H4 (cell line): ENCODE measurements at places on chromosomes 5 and 9. TPM values are rescaled to one million over a fixed set of nuclear protein-coding genes. Genes with fewer than 3 reads are reported as not detected.

GFI1B gene
- 0.10 TPM in 1 of 2 replicates, not detected in the other for total RNA-seq

MYMK gene
- total RNA-seq: not detected in 2 replicates

DNA sequence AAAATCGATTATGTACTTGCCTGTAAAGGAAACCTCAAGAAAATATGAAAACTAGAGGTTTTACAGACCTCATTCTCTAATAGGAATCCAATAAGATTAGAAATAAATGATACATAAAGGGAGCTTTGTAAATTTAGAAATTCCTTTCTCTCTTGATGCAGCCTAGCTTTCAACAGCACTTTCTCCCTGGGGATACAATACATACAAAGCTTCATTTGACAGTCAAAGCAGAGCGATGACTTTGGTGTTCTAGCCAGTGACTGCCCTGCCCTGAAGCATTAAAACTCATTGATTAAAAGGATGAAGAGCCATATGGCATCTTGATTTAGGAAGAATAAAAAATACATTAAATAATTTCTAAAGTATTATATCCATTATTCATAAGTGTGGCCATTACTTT lies 46.3 kb upstream of the GLIS3 start:
- no peak for DNase-seq

- no peak for DNase-seq
These were observed 94.1 kb downstream of the APBA1 start for GRCh38 chr9:69578026-69578425.

ACTBL2 gene
- total RNA-seq: 6.7 and 7.0 TPM in 2 replicates

- no peak for DNase-seq
These were observed 152.2 kb downstream of the CAVIN4 start for GRCh38 chr9:100730086-100730485.

GRCh38 chr5:76125888-76126287 lies 42.7 kb downstream of the SV2C start:
- no peak for DNase-seq

DNA sequence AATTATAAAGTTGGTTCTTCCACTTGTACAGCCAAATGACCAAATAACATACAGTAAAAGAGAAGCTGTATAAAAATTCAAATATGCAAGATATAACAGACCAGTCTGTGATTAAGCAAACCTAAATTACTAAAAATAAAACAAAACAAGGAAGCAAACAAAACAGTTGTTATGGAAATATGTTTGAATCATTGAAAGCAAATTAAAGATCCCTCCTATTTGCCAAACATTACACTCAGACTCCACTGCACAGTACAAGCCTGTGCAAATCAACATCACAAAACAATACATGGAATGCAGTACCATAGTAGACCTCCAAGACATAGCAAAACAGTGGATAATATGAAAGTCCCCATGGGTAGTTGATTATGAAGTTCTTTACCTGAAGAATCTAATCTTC lies 288.1 kb upstream of the PTGER4 start:
- no peak for DNase-seq

- DNase-seq: no peak
These were observed 81.4 kb downstream of the GAS1 start for GRCh38 chr9:86865952-86866351.

PTGR1 gene
- 452 and 554 TPM in 2 replicates for total RNA-seq

DNA sequence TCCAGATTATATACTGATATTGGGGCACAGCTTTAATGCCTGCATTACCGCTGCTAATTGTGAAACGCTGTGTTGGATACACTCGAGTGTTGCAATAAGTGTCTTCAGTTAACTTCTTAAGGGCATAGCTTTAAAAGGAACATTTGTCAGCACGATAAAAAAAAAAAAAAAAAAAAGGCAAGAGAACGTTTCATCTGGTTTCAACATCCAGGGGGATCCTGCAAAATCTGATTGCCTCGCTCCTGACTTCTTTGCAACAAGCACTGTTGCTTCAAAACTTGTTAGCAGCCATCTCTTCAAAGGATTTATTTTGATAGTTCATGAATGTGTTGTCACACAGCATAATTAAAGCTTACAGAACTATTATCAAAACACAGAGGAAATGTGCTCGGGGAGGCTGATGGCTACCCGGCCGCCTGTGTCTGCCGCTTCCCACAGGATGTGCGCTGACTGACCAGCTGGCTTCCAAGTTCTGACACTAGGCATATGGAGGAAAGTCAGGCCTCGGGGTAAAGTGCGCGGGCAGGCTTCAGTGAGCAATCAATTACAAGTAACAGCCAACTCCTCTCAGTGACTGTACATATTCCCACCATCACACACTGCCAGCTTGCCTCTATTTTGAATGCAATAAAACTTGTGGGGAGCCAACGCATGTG lies 77.7 kb downstream of the EBF1 start:
- peak; percentile 38 for DNase-seq

GRCh38 chr5:78763659-78764189 lies 115.2 kb upstream of the LHFPL2 start:
- no peak for DNase-seq

- DNase-seq: no peak
These were observed 76.6 kb upstream of the WWC1 start for GRCh38 chr5:168214886-168215285.

CDK5RAP2 gene
- 18.6 and 24.2 TPM in 2 replicates for total RNA-seq

LMX1B gene
- 0.15 and 0.64 TPM in 2 replicates for total RNA-seq

GRCh38 chr5:151097061-151097460 lies 16.2 kb upstream of the TNIP1 start:
- DNase-seq: no peak

- DNase-seq: no peak
These were observed 60.1 kb upstream of the FCHO2 start for GRCh38 chr5:72895758-72896157.

GRCh38 chr9:101408374-101409078 lies 9.9 kb downstream of the ZNF189 start:
- no peak for DNase-seq

GMCL2 gene
- total RNA-seq: not detected in 2 replicates

GRCh38 chr5:143436871-143437270 lies 33.4 kb upstream of the NR3C1 start:
- DNase-seq: no peak
